Amygdala (tissue), 56 donors: ENCODE measurements at places on chromosomes 2 and 18.

DNA sequence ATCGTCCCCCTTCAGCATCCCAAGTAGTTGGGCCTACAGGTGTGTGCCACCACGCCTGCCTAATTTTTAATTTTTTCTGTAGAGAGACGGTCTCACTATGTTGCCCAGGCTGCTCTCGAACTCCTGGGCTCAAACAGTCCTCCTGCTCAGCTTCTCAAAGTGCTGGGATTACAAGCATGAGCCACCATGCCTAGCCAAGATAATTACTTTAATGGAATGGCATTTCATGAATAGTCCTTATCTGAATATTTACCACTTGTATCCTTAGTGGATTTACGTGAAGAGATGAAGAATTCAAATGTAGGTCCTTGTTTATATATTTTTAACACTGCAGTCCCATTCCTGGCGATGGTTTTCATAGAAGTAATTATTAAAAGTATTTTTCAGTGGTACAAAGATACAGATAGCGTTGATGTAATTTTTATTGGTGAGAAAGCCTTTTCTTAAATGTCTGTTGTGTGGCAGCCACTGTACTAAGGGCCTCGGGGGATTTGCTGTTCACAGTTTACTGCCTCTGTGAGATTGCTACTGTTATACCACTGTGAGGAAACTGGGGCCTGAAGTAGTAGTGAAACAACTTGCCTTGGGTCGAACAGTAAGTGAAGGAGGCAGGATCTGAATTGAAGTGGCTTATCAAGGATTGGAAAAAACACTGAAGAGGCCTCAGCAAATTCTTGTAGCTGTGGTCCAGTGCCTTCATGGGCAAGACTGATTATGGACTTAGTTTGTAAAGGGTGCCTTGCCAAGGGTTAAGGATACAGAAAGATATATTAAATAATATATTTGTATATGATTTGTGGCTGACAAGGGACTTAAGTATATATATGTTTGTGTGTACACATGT, 151.2 kb downstream of the PRPF40A start:
- no peak for DNase-seq

DNA sequence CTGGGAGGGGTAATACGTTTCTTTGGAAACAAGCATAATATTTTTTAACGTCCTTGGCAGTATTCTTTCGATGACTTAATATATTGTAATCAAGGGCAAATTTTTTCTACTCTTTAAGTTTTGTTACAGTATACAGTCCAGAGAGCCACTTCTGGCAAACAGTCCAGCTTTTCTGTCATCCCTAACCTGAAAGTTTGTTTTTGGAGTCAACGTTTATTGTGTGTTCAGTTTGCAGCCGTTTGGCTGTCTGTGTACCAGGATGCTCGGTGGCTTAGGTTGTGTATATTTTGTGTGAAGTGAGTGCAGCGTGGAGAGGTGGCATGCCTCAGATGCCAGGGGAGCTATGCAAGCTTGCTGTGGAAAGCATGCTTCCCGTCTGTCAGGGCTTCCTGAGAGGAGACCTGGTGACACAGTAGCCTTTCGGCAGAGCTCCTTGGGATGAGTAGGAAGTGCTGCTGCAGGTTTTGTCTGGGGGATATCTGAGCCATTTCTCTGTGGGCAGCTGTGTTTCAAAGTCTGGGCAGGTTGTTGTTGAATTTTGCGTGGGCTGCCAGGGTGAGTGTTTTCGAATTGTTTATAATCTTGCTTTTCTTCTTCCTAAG, 14.7 kb downstream of the MAP3K20 start:
- no peak for DNase-seq

GRCh38 chr2:10303694-10304378, 1.1 kb downstream of the HPCAL1 start:
- DNase-seq: peak; percentile 43

- no peak for DNase-seq
Observed at GRCh38 chr2:222058819-222059445, 239.9 kb downstream of the PAX3 start.

DNA sequence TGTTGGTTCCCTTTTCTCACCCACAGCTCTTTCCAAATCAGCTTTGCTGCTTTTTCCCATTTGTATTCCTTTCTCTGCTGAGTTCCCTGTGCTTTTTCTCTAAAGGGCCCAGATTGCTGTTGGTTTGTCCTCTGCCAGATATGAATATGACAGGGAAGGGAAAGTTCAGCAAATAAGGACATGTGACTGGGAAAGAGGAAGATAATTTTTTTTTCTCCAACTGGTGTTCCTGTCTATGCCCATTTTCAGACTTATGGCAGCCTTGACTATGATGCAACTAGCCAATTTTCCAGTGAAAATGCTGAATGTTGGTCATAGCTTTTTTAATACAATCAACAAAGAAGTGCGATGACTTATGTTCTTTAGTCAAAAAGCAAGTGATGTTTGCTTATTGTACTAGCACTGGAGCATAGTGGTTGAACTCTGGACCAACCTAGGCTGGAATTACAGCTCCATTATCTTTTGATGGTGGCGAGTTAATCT, 7.7 kb downstream of the MDH1 start:
- no peak for DNase-seq

- DNase-seq: no peak
Observed at GRCh38 chr18:47772374-47773248, 157.8 kb downstream of the SMAD2 start.

- no peak for DNase-seq
Observed at GRCh38 chr2:175847128-175847527, 154.9 kb downstream of the LNPK start.

DNA sequence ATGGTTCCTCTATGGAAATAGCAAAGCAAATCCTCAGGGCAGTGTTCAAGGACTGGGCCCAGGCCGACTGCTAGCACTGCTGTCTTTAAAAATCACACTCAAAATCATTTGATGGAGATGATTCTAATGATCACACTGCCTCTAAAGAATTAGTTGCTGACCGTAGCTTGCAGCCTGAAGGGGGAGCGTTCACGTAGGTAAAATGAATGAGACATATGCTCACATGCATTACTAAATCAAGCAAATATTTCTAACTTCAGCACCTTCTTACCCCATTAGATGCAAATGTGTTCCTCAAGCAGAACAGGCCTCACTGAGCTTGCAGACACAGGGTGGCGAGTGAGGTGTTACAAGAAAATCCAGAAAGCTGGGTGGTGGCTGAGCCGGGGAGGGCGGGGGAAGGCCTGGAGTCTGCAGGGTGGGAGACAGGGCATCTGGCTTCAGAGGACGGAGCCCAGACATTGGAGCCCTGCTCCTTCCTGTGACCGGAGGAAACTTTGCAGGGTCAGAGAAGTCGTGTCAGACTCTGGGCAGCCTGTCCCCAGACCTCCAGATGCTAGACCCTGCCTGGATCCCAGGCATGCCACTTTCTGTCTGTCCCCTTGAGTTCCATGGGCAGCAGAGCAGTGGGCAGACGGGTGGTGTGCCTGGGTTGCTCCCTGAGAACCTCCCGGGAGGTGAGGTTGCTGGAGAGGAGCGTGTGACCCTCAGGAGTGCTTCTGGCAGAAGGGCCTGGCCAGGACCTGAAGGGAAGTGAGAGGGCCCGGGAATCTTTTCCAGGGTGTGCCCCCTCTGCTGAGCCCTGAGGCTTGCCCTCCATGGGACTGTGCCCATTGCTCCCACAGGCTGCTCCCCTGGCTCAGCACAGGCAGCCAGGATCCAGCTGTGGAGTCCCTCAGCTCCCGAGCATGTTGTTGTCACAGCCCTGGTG, 7.1 kb upstream of the NPPC start:
- no peak for DNase-seq

GRCh38 chr2:218345491-218346236, 11.0 kb upstream of the CATIP start:
- DNase-seq: no peak

DNA sequence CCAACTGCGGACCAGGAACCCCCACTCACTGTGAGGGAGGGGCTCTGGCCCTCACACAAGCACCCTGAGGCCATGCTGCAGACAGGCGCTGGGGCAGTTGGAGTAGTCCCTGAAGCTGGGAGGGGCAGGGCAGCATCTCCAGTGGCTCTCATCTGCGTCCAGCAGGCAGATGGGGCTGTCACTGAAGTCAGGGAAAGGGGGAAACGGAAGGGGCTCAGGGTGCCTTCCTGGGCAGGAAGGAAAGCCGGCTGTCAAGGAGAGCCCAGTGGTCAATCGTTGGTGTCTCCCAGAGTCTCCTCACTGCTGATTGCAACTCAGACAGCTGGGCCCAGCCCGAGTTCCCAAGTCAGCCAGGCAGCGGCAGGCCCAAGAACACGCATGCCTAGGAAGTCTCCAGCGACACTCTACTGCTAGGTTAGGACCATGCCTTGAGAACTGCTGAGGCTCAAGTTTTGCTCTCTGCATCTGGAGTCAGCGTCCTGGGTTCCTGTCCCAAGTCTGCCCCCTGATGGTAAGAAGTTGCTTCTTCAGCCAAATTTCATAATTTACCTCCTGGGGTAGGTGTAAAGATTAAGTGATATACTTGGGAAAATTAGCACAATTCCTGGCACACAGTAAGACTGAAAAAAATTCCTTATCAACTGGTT, 27.4 kb upstream of the NMUR1 start:
- peak; percentile 28 for DNase-seq

- no peak for DNase-seq
Observed at GRCh38 chr2:183998041-183998796, 600.1 kb upstream of the ZNF804A start.

- no peak for DNase-seq
Observed at GRCh38 chr18:48962252-48962993, 11.7 kb upstream of the SMAD7 start.

DNA sequence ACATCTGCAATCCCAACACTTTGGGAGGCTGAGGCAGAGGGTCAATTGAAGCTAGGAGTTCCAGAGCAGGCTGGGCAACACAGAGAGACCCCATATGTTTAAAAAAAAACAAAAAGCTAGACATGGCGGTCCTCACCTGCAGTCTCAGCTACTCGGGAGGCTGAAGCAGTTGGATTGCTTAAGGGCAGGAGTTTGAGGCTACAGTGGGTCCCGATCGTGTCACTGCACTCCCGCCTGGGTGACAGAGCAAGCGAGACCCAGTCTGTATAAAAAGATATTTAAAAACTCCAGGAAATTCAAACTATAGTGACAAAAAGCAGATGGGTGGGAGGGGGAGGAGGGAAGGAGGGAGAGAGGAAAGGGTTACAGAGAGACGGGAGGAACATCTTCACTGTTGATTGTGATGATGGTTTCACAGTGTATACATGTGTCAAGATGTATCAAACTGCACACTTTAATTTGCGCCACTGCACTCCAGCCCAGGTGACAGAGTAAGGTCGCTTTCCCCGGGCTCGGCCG, 942 bp upstream of the ZNF236 start:
- DNase-seq: no peak

- no peak for DNase-seq
Observed at GRCh38 chr18:38709122-38709521, 1143.5 kb upstream of the CELF4 start.

GRCh38 chr2:120539937-120540718, 194.2 kb downstream of the INHBB start:
- DNase-seq: no peak

GRCh38 chr2:40824278-40824677, 372.4 kb upstream of the SLC8A1 start:
- no peak for DNase-seq

- no peak for DNase-seq
Observed at GRCh38 chr2:100921685-100922161, 80.4 kb upstream of the RPL31 start.

GRCh38 chr2:241036397-241036963, 38.1 kb downstream of the SNED1 start:
- DNase-seq: no peak

DNA sequence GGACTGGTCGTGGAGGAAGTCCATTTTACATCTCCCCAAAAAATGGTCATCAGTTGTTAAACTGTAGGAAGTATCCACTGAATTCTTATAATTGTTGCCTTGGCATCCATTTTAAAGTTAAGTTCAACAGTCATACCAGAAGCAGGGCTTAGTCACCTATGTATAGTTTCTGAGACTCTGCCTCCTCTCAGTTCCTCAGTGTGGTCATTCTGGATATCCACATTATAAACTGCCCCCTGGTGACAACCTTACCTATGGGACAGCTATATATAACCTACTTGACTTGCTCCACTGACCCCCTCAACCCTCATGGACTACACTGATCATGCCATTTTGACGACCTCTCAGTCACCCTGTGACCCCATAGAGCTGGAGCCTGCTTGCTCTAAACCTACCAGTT, 617.0 kb downstream of the LRP1B start:
- no peak for DNase-seq

- no peak for DNase-seq
Observed at GRCh38 chr2:230643576-230644291, 68.9 kb upstream of the CAB39 start.

DNA sequence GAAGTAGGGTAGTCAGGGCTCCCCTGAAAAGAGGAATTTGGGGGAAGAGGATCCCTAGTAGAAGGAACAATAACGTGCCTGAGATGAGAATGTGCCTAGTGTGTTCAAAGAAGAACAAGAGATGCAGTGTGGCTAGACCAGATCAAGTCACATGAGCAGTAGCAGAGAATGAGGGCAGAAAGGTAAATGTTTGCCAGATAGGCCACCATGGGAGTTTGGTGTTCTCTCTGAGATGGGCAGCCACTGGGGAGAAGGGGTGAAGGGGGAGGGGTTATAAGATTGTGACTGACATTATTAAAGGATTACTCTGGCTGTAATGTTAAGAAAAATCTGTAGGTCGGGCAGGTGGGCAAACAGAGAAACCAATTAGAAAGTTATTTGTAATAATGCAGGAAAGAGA, 166.0 kb downstream of the LCLAT1 start:
- DNase-seq: no peak

GRCh38 chr18:43581936-43582519, 304.7 kb upstream of the SYT4 start:
- no peak for DNase-seq

DNA sequence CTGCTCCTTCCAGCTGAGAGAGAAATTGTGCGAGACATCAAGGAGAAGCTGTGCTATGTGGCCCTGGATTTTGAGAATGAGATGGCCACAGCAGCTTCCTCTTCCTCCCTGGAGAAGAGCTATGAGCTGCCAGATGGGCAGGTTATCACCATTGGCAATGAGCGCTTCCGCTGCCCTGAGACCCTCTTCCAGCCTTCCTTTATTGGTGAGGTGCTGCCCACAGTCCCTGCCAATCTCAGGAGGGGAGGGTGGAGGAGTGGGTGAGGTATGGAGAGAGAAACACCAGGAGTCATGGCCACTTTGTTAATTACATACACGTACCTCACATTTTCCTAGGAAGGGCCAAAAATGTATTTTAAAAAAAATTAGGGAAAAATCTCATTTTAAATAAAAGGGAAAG, 12.0 kb upstream of the DGUOK start:
- DNase-seq: no peak

GRCh38 chr2:149204686-149205085, 125.7 kb upstream of the LYPD6 start:
- DNase-seq: no peak

GRCh38 chr18:24552218-24552617, 91.8 kb downstream of the HRH4 start:
- DNase-seq: no peak

GRCh38 chr2:236538242-236538641, 31.4 kb upstream of the ACKR3 start:
- no peak for DNase-seq

GRCh38 chr2:3876685-3877084, 173.3 kb downstream of the DCDC2C start:
- DNase-seq: no peak

GRCh38 chr2:235510318-235510717, 16.5 kb downstream of the AGAP1 start:
- no peak for DNase-seq
